ENCODE measurements at places on chromosomes 16 and 17.

DNA sequence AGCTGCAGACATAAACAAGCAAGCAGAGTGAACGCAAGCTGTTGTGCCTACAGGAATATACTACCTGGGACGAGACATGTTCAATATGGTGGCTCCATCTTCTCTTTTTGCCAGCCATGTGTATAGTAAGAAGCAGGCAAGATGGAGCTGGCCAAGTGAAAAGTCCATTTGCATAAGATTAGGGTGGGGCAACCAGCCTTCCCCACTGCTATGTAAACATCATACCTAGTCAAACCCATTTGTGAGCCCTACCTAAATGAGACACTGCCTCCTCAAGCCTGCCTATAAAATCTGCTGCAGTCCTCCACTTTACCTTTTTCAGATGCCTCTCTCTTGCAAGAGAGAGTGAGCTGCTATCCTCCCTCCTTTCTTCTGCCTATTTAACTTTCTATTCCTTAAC is 370.1 kb upstream of the PMFBP1 start:
- no peak for DNase-seq

- no peak for DNase-seq
Measured at GRCh38 chr16:26913851-26914250, 152.9 kb upstream of the C16orf82 start.

GRCh38 chr17:2253362-2253761 is 50.2 kb downstream of the SMG6 start:
- DNase-seq = no peak

DNA sequence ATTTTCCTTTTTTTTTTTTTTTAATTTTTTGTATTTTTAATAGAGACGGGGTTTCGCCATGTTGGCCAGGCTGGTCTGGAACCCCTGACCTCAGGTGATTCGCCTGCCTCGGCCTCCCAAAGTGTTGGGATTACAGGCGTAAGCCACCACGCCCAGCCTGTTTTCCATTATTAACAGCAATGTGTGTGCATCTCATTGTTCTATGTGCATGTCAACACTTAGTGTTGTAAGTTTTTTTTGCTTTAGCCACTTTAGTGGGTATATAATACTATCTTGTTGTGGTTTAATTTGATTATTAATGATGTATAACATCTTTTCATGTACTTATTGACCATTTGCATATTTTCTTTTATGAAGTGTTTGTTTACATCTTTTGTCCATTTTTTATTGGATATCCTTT is 32.8 kb upstream of the BHLHA9 start:
- no peak for DNase-seq

- DNase-seq = no peak
Measured at GRCh38 chr17:38604479-38605403, 1.0 kb downstream of the SRCIN1 start.

DNA sequence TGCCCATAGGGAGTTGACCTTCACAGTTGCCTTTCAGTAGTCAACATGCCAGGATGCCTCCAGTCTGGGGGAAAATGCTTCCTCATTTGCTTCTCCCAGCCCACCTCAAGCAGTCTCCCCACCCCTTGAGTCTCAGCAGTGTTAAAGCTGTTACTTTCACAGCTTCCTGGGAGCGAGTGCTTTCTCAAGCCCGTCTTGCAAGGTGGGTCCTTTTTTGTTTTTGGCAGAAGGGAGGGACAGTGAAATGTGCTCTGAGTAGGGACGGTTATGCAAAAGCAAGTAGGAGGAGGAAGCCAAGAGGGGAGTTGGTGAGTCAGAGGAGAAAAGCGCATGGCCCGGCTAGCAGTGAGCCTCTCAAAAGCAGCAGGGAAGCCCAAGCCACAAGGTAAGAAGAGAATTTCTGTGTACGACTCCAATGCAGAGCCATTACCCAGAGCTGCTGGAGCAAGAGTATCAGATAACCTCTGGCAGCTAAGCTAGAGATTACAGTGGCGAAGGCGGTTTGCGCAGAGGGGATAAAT is at the start of gene CHST4:
Gene CHST4 (plus strand): TSS at position 316 of the 521 bp plus-strand sequence. CDS start 10,252 bp downstream, outside the sequence.
- peak; percentile 78 for DNase-seq

- DNase-seq = no peak
Measured at GRCh38 chr17:68886401-68886800, 68.8 kb downstream of the ABCA8 start.

GRCh38 chr17:28282596-28282995 is 36.4 kb upstream of the TMEM97 start:
- peak; percentile 83 for DNase-seq

DNA sequence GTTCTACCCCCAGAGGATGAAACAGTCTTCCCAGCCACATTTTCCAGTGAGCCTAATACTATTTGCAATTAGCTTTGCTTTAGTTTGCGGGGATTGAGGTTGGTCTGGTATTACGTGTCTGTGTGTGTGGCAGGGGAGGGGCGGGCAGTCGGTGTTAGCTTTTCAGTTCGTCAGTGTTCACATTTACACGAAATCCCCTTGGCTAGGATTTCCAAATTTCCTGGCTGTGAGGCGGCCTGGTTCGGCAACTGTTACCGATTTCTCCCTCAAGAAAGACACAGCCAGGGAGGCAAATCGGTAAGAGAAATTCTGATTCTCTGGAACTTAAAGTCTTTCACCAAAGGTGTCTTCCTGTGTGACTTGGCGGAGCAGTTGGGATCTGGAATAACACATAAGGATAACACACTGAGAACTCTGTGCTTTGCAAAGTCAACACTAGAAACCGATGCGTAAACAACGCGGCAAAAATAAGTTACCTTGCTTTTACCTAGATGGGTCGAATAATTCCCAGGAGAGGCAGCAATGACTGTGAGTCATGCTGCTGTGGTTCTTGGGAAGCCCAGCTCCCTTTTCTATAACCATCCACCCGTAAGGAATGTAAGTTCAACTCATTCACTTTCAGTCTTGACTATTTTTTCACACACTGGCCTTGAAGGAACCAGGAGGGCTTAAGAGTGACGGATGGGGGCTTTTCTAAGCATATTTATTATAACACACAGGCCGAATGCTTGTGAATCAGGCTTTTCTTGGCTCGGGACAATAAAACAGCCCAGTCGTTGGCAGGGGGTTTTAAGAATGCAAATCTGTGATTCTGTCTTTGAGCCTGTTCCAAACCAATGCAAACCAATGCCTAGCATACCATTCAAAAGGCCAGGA is 24.2 kb downstream of the GPRC5B start:
- peak; percentile 75 for DNase-seq

DNA sequence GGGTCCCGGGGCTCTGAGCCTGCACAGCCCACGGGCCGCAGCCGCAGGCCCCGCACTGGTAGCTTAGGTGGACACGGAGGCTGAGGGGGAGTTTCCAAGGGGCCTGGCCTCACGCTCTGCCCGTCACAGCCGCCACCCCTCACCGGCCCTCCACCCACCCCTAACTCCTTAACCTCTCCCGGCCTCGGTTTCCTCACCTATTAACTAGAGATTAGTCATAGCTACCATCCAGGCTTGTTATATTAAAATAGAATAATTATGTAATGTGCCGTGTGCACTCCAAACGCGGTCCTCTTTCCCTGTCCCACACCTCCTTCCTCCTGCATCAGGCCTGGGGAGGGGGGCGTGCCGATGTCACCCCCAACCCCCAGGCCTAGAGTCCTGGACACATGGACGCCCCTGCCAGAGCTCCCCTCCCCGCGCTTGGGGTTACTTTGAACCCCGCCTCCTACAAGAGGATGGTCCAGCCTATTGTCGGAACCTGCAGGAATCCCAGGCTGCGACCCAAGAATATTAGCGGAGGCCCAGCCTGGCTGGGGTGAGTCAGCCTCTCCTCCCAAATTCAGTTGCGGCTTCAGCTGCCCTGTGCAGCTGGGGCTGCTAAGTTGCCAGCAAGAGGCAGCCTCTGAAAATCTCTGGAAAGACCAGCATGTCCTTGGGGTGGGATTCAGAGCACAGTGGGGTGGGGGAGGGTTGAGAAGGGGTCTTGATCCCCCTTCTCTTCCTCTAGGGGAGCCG is 17.3 kb downstream of the SOCS3 start:
- DNase-seq = peak; percentile 91

GRCh38 chr16:81837312-81837751 is 58.2 kb downstream of the PLCG2 start:
- no peak for DNase-seq

DNA sequence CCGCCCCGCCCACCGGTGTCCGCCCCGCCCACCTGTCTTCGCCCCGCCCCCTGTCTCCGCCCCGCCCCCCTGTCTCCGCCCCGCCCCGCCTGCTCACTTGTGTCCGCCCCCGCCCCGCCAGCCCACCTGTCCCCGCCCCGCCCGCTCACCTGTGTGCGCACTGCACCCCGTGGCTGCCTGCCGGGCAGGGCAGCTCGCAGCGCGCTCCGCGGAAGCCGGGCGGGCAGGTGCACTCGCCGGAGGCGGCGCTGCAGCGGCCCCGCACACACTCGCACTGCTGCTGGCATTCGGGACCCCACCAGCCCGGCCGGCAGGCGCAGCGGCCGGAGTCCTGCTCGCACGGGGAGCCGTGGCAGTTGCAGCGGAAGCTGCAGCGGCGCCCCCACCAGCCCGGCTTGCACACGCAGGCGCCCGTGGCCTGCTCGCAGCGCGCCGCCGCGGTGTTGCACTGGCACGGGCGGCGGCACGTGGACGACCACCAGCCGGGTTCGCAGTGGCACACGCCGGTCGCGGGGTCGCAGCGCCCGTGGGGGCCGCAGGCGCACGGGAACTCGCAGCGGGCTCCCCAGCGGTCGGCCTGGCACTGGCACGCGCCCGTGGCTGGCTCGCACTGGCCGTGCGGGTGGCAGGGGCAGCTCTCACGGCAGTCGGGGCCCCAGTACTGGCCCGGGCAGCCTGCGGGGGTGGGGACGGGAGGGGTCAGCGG is 2.1 kb downstream of the SCARF1 start:
- no peak for DNase-seq

GRCh38 chr17:60641810-60642220 is 35.8 kb upstream of the BCAS3 start:
- peak; percentile 81 for DNase-seq

- peak; percentile 59 for DNase-seq
Measured at GRCh38 chr17:13510062-13510461, 91.7 kb downstream of the HS3ST3A1 start.

- DNase-seq = peak; percentile 89
Measured at GRCh38 chr16:17380613-17381012, 90.1 kb downstream of the XYLT1 start.

- no peak for DNase-seq
Measured at GRCh38 chr16:3606441-3606840, 5.0 kb downstream of the SLX4 start.

DNA sequence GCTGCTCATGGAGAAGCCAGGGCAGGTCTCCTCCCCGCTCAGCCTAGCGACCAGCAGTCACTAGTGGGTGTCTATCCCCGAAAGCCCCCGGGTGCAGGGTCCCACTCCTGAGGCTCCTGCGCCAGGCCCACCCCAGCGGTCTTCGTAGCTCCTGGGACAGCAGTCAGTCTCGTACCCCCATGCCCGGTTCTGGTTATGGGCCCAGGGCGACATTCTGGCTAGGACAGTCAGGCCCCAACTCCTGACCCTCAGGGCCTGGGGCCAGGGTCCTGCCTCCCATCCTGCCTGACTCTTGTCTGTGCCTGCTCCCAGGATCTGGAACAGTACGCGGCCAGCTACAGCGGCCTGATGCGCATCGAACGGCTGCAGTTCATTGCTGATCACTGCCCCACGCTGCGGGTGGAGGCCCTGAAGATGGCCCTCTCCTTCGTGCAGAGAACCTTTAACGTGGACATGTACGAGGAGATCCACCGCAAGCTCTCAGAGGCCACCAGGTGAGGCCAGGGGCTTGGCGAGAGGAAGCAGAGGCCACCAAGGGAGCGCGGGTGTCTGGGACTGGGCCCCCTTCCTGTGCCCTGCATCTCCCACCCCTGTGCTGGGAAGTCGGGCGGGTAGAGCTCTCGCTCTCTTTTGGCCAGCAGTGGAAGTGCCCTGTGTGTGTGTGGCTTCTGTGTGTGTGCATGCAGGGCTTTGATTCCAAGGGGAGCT is 2.0 kb downstream of the GPS1 start:
- DNase-seq = no peak

DNA sequence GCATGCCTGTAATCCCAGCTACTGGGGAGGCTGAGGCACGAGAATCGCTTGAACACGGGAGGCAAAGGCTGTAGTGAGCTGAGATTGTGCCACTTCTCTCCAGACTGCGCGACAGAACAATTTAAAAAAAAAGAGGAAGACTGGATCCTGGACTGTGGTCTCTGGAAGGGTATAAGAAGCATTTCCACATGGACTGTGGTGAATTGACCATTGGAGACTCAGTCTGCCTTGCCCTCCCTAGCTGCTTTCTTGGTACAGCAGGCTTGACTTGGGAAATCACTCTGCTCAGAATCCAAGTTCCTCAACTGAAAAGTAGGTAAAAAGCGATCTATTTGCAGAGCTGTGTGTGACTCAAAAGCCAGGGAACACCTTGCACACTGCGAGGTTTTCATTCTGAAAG is 1.0 kb upstream of the MGRN1 start:
- no peak for DNase-seq

GRCh38 chr16:30342751-30343490 is 12.2 kb downstream of the CD2BP2 start:
- no peak for DNase-seq

- DNase-seq = no peak
Measured at GRCh38 chr16:85619101-85619891, 6.2 kb downstream of the GSE1 start.

DNA sequence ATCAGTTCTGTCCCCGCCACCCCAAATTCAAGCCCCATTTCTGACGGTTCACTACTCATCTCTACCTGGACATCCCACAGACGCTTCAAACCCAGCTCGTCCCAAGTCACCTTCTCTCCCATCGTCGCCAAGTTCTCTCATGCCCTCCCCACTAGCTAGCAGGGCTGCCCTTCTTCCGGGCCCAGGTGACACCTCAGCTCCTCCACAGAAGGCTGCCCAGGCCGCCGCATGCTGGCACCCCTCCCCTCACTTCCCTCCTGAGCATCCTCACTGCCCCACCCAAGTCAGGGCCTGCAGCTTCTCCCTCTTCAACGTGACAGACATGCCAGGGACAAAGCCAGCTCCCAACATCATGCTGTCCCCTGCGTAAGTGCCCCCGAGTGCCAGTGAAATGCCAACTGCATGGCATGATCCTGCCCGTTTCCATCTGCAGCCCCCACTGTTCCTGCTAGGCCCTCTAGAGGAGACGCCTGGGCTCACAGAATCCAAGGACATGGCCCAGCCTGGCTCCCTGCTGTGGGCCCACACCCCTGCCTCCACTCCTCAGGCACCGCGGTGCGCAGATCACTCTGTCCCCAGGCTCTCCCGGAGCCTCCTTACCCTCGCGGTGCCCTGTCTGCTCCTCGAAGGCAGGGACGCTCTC is 5.9 kb downstream of the CYB561 start:
- no peak for DNase-seq

- peak; percentile 85 for DNase-seq
Measured at GRCh38 chr17:31858642-31859486, at the start of gene COPRS. TSS of gene COPRS (minus strand) at chr17:31859244. CDS start at chr17:31859199, 45 bp downstream.

GRCh38 chr17:57954397-57955182 is 622 bp downstream of the CUEDC1 start:
- peak; percentile 90 for DNase-seq

DNA sequence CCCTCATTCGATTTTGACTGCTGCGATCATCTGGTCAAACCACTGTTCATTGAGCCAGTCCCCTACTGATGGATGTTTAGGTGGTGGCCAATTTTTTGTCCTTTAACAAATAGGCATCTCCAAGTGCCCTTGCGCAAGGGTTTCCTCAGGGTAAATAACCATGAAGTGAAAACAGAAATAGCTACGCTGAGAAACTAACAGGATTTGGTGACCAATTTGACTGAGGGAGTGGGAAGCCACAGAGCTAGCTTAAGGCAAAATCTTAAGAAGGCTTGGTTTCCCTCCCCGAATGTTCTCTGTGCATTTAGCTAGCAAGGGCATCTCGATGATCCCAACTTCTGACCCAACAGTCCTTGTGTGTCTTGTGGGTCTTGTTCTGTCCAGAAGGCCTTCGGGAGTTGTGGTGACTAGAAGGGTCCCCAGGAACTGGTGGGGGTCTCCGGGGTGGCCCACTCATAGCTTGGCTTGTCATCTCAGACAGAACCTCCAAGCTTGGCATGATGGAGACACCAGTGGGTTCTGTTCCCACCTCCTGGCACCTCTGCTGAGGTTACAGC is 117.2 kb downstream of the SOCS1 start:
- DNase-seq = no peak

Data from fibroblast of skin of right biceps (primary cell).